Suprapubic skin (tissue), 4 donors: ENCODE measurements at places on chromosomes 1 and 21. TPM values are rescaled to one million over a fixed set of nuclear protein-coding genes. Genes with fewer than 3 reads are reported as not detected.

ADGRL2 gene
- 45.0 TPM for total RNA-seq

SPRR2A gene
- not detected for total RNA-seq

GPR61 gene
- not detected for total RNA-seq

B4GALT2 gene
- total RNA-seq, result 43.9 TPM

CLCNKB gene
- not detected for total RNA-seq

C1orf87 gene
- not detected for total RNA-seq

NUAK2 gene
- 24.1 TPM for total RNA-seq

HCN3 gene
- total RNA-seq, result 6.6 TPM

S100A1 gene
- total RNA-seq, result 19.6 TPM

DBT gene
- total RNA-seq, result 12.3 TPM

KCNC4 gene
- 4.5 TPM for total RNA-seq

C1orf50 gene
- 3.6 TPM for total RNA-seq

SPATA6 gene
- 7.0 TPM for total RNA-seq

OPTC gene
- not detected for total RNA-seq

HFM1 gene
- total RNA-seq, result not detected

AVPR1B gene
- not detected for total RNA-seq

FAM110D gene
- 2.6 TPM for total RNA-seq

NBL1 gene
- total RNA-seq, result 144 TPM

OPRD1 gene
- not detected for total RNA-seq

FTCD gene
- not detected for total RNA-seq

PCBP3 gene
- total RNA-seq, result 2.5 TPM

OR2L13 gene
- total RNA-seq, result not detected

TSPAN1 gene
- 2.3 TPM for total RNA-seq

UMODL1 gene
- 0.21 TPM for total RNA-seq

CD2 gene
- total RNA-seq, result 0.39 TPM

C2CD4D gene
- 0.68 TPM for total RNA-seq

HSPB7 gene
- 4.8 TPM for total RNA-seq

CFHR4 gene
- total RNA-seq, result not detected

EPHB2 gene
- 4.0 TPM for total RNA-seq

PLA2G2C gene
- not detected for total RNA-seq

ARHGEF10L gene
- total RNA-seq, result 136 TPM

ADGRL4 gene
- total RNA-seq, result 2.8 TPM

TCHHL1 gene
- 1.7 TPM for total RNA-seq

ATP1A4 gene
- not detected for total RNA-seq

PRELP gene
- 19.8 TPM for total RNA-seq

GBP7 gene
- not detected for total RNA-seq

PBX1 gene
- total RNA-seq, result 14.4 TPM

ZNF678 gene
- total RNA-seq, result 6.8 TPM

FMO1 gene
- 14.4 TPM for total RNA-seq

PEAR1 gene
- total RNA-seq, result 2.4 TPM

SPRR1A gene
- not detected for total RNA-seq

HCRTR1 gene
- not detected for total RNA-seq

FCRLB gene
- 0.81 TPM for total RNA-seq

TNFRSF18 gene
- total RNA-seq, result 29.2 TPM

C8B gene
- not detected for total RNA-seq

OR2AK2 gene
- total RNA-seq, result not detected

LMX1A gene
- not detected for total RNA-seq
